Osteocyte (in vitro differentiated cells): ENCODE measurements at places on chromosomes 3 and 15. TPM values are rescaled to one million over a fixed set of nuclear protein-coding genes. Genes with fewer than 3 reads are reported as not detected.

GRCh38 chr3:142088522-142088921 is 60.8 kb downstream of the TFDP2 start:
- no peaks in the 10 kb centered on the region for H3K4me1 ChIP-seq
- H3K36me3 ChIP-seq, result peaks cover 14% of the 10 kb centered on the region
- H3K27me3 ChIP-seq, result no peaks in the 10 kb centered on the region
- no peak for DNase-seq
- H3K4me3 ChIP-seq, result no peak overlapping the region

DNA sequence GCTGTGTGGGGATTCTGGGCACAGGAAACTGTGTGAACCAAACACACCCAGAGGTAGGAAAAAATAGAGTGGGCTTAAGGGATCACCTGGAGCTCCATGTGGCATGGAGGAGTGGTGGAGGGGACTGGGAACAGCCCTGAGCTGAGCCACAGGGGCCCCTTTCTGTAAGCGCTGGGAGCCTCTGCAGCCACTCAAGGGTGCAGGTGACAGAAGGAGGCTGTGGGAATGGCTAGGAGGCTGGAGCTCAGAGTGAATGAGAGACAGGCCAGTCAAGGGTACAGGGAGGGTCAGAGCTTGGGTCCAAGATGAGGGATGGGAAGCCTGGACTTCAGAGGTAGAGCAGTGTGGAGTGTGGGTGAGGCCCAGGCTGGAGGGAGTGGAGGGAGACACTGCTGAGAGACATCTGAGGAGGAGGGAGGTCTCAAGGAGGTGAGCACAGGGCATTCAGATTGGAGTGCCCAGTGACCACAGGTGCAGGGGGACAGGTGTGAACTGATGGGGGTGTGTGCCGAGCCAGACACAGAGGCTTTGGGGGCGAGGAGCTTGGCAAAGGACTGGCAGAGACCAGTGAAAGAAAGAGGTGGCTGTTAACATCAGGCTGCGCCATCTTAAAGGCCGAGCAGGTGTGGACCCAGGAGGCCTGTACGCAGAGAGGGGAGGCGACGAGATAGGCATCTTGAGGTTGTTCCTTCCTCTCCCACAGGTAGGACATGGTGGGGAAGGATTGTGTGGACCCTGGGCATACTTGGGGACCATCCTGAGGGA is 56.8 kb downstream of the FGD5 start:
- H3K27ac ChIP-seq, result no peak overlapping the region
- no peak overlapping the region for H3K4me3 ChIP-seq
- H3K27me3 ChIP-seq, result peaks cover 23% of the 10 kb centered on the region
- no peak for DNase-seq

GRCh38 chr15:31082771-31083369 is 18.7 kb downstream of the TRPM1 start:
- no peaks in the 10 kb centered on the region for H3K27me3 ChIP-seq
- peaks cover 8% of the 10 kb centered on the region for H3K4me1 ChIP-seq
- peak; percentile 53 for DNase-seq
- H3K27ac ChIP-seq, result no peak overlapping the region

- H3K27me3 ChIP-seq, result peaks cover 19% of the 10 kb centered on the region
- no peak overlapping the region for H3K27ac ChIP-seq
- no peak for DNase-seq
- no peaks in the 10 kb centered on the region for H3K4me1 ChIP-seq
These were observed 403.5 kb downstream of the FHIT start for GRCh38 chr3:60847791-60848190.

DNA sequence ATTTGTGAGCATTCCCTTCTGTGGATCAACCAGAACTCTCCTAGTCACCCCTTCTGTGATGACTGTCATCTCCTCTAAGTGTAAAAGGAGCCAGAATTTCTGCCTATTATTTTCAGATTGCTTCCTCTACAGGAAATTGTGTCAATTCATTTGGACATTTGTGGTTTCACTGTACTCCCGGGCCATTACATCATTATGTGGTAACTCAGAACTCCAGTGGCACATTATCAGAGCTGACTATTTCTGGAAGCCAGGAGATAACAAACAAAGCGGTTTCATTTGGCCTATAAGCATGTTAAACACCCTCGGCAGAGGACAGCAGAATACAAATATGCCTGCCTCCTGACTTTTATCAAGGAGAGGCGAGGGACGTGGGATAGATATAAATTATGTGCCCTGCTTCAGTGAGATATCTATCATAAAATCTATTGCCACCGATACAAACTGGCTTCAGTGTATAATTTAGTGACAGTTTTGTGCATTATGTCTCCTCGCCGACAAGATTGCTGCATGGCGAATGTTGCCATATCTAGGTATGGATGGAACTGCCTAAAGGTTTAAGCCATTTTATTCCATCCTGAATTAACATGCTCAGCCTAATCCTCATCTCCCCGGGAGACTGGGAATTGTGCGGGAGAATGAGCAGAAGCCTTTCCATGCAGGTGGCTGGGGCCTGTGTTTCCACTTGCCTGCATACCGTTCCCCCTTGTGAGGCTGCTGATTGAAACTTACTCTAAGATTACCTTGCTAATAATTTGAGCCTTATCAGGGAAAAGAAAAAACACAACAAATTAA is 193.4 kb upstream of the SEMA6D start:
- H3K4me1 ChIP-seq, result peaks cover 6% of the 10 kb centered on the region
- H3K27me3 ChIP-seq, result no peaks in the 10 kb centered on the region
- H3K27ac ChIP-seq, result no peak overlapping the region
- H3K36me3 ChIP-seq, result no peaks in the 10 kb centered on the region
- no peak overlapping the region for H3K4me3 ChIP-seq

DYNC1LI1 gene
- 58.8 and 64.3 TPM in 2 replicates for total RNA-seq

ONECUT1 gene
- not detected in 2 replicates for total RNA-seq

B3GALNT1 gene
- 15.0 and 18.5 TPM in 2 replicates for total RNA-seq

CFAP44 gene
- total RNA-seq, result 4.2 and 7.4 TPM in 2 replicates
